NCI-H526 treated with DMSO at 0.1 percent for 48 hours (cell line): ENCODE measurements at places on chromosomes 5 and 9.

DNA sequence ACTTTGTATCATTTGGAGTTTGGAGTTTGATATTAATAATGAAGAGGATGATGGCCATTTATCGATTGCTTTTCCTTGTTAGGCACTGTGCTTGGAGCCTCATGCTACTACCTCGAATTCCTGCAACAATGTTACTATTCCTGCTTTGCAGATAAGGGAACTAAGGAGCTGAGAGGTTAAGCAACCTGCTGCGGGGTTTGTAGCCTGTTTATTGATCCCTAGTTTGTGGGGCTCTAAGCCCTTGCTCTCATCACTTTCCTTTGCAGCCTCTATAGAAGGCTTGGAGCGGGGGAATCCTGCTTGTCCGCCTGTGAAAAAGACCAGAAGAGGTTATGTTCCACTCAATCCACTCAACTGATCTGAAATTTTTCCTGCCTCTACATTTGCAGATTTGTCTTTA lies 15.8 kb downstream of the ARHGEF28 start:
- no peak for DNase-seq

DNA sequence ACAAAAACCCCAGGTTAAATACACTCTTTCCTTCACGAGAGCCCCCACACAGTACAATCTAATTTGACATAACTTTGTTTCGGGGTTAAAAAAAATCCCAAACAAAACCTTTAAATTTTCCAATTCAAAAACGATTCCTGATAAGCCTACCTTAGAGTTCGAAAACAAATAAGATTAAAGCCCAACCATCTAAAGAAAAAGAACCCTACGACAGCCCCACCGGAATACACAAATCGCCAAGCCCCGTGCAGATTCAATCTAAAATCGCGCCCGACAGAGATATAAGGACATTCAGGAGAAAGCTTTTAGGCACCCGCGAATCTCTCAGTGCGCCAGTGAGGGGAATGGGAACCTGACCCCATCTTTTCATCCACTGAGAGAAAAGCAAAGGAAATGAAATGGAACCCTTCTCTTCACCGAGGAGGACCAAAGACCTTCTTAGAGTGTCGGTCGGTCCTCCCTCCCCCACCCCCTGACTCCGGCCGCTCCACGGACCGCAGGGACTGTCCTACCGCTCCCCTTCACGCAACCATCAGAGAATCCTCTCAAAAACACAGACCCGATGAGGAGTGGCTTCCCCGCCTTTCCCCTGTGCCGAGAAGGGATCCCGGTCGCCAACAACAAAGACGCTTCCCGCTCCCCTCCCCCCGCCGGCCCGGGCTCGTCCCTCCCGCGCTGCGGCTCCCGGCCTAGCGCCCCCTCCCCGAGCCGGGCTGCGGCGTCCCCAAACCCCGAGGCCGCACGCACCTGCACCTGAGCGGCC lies 925 bp downstream of the ABHD17B start:
- no peak for DNase-seq

- DNase-seq = no peak
Observed at GRCh38 chr5:172059661-172060100, 53.2 kb upstream of the FBXW11 start.

- no peak for DNase-seq
Observed at GRCh38 chr5:142059304-142059940, 46.6 kb upstream of the GNPDA1 start.

DNA sequence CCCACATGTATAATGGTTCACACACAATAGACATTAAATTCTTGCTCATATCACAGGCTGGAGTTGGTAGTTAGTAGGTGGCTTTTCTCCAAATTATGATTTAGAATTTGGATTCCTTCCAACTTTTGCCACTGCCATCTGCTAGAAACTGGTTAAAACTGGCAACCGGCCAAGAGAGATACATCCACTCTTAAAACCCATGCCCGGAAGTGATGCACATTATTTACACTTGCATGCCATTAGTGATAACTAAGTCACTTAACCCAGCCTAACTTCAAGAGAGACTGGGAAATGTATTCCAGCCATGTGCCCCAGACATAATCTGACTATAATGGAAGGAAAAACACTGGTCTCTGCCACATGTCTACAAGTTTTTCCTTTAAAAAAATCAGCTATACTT lies 395.7 kb upstream of the SEMA6A start:
- DNase-seq = no peak

- DNase-seq = peak; percentile 24
Observed at GRCh38 chr5:116137544-116138378, 52.9 kb downstream of the COMMD10 start.

- DNase-seq = no peak
Observed at GRCh38 chr9:16543686-16544085, 326.8 kb downstream of the BNC2 start.

DNA sequence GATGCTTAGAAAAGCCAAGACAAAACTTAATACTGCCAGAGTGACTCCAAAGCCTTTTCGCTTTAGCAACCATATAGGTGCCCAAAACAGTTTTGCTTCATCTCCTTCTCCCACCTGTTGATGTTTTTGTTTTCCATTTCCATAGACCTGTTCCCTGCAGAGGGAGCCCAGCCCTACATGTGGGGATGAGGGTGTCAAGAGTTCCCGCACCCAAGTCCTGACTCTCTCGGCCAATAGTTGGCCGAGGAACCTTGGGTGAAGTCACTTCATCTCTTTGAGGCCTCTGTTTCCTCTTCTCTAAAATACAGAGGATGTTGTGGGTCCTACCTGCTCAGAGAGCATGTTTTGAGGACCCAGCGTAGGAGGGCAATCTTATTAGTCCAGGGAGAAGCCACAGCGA lies 38.5 kb upstream of the LCP2 start:
- no peak for DNase-seq

GRCh38 chr5:57524348-57525060 lies 41.9 kb upstream of the ACTBL2 start:
- DNase-seq = no peak

GRCh38 chr9:31608881-31609280 lies 775.6 kb upstream of the ACO1 start:
- DNase-seq = no peak

DNA sequence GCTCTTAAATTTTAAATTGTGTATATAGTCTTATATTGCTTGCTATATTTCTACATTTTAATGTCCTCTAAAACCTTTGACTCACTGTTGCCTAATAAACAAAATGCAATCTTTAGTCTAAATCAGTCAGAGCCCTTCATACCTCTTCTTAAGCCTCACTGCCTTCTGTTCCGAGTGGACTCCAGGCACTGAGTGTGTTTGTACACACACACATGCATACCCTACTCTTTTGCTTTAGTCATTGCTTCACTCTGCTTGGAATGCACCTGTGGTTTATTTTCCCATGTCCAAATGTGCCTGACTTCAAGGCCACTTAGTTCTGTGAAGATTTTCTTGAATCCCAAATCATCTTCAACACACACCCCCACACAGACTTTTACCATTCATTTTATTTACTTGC lies 60.9 kb downstream of the SLC12A2 start:
- DNase-seq = no peak

GRCh38 chr5:61306531-61307131 lies 25.4 kb upstream of the ZSWIM6 start:
- DNase-seq = no peak

DNA sequence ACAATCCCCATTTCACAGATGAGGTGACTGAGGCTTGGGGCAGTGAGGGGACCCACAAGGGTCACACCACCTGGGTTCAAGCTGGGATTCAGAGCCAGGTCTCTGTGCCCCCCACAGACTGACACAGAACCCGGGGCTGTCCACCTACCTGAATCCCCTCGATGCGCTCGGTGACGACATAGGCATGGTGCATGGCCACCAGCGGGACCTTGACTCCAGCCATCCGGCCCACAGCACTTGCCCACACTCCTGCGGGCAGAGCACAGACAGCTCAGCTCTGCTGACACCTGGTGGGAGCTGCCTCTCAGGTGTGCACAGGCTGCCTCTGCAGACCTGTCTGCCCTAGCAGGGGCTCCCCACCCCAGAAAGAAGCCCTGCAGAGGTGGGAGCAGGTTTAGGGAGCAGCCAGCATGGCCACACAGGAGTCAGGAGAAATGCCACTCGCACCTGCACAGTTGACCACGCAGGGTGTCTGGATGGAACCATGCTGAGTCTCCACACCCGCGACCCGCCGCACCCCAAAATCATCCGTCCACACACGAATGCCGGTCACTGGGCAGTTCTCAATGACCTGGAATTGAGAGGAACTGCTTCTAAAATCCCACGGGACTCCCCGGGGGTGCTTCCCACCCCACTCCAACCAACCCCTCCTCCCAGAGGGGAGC lies 8.4 kb downstream of the SARDH start:
- DNase-seq = no peak

DNA sequence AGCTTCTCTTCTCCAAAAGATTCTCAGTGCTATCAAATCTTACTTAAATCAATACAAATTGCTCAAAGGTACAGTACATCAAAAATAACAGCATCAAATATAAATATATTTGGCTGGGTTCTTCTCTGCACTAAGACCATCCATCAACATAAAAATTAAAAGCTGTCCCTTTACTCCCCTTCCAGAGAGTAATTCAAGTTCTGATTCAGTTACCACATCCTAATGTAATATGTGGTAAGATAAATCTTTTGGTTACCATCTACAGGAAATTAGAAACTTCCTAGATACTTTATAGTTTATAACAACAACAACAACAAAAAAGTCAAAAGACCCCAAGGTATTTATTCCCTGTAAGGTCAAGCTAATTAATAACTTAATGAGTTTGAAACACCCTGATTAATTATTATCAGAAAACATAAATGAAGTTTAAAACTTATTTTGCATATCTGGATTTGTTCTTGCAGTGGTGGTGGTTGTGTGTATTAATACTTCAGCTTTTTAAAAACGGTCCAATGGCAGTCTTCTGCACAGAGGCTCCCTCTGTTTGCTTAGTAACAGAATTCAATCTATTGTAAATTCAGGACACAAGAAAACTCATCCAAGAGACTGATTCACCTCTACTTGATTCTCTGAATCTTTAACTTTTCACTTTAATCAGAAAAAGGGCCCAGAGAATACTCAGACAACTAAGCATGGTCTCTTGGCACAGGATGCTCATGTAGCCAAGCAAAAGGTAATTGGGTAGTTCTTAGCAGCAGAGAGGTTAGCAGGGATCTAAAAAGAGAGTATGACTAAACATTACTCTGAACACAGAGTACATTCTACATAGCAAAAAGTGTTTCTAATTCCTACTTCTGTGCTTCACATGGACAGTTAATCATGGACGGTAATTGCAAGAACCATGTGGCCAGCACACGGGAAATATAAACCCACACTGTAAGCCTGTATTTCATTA lies 20.1 kb downstream of the DIAPH1 start:
- no peak for DNase-seq

DNA sequence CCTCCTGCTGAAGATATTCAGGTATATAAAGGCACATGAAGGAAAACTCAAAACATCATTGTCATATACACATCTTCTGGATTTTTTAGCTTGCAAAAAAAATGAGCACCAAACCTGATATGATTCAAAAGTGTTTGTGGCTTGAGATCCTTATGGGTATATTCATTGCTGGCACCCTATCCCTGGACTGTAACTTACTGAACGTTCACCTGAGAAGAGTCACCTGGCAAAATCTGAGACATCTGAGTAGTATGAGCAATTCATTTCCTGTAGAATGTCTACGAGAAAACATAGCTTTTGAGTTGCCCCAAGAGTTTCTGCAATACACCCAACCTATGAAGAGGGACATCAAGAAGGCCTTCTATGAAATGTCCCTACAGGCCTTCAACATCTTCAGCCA lies at the start of gene IFNK:
IFNK (plus strand) TSS at position 55 of the 400 bp plus-strand sequence; CDS start at position 102, 47 bp downstream.
- no peak for DNase-seq

DNA sequence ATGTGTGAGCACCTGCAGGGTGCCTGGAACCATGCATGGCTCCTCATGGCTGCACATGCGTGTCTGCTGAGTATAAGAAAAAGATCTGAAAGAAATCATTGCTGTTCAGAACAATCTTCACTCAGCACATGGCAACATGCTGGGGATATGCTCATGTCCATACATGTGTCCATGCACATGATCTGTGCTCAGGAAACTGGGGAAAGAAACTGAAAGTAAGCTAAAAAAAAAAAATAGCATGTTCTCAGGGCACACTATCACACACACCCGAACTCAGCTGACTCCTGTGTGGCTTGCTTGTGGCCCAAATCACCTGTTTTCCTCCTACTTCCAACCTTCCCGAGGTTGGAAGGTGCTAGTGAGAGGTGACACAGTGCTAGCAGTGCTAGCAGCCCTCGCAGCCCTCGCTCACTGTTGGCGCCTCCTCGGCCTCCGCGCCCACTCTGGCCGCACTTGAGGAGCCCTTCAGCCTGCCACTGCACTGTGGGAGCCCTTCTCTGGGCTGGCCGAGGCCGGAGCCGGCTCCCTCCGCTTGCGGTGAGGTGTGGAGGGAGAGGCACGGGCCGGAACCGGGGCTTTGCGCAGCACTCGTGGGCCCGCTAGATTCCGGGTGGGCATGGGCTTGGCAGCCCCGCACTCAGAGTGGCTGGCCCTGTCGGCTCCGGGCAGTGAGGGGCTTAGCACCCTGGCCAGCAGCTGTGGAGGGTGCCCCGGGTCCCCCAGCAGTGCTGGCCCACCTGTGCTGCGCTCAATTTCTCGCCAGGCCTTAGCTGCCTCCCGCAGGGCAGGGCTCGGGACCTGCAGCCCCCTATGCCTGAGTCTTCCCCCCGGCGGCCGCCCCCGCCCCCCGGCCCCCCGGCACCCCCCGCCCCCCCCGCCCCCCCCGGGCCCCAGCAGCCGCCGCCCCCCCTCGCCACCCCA lies 76.0 kb downstream of the GADD45G start:
- no peak for DNase-seq

DNA sequence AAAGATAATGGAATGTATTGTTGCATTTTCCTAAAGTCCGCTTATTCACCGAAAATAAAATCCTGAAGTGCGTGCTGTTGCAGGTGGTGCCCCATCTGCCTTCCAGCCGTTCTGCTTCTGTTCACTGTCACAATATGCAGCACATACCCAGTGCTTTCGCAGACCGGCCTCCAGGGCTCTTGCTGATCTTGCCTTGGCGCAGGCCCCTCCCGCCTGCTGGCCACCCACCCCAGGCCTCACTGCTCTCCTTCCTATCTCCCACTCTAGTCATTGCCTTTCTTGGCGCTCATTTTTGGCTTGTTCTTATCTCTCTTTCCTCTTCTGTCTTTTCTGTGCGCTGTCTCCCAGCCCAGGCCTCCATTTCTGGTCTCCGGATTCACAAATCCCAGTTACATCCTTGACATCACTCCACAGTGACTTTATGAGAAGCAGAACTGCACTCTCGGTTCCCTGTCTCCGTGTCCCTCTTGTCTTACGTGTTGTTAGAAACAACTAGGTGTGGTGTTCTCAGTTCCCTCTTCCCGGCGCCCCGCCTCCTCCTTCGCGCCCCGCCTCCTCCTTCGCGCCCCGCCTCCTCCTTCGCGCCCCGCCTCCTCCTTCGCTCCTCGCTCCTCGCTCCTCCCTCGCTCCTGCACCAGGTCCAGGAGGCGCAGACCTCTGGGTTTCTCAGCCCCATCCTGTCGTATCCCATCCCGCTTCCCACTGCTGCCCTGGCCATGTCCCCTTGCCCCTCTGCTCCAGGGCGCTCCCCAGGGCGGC lies 201.7 kb upstream of the OTULINL start:
- no peak for DNase-seq
